ENCODE measurements at places on chromosomes 12 and 14.
A peak's percentile ranks its signal among the peaks of the same experiment; 100 is the strongest.

GRCh38 chr12:67356380-67356774 lies 87.2 kb downstream of the CAND1 start:
- no peak for DNase-seq

DNA sequence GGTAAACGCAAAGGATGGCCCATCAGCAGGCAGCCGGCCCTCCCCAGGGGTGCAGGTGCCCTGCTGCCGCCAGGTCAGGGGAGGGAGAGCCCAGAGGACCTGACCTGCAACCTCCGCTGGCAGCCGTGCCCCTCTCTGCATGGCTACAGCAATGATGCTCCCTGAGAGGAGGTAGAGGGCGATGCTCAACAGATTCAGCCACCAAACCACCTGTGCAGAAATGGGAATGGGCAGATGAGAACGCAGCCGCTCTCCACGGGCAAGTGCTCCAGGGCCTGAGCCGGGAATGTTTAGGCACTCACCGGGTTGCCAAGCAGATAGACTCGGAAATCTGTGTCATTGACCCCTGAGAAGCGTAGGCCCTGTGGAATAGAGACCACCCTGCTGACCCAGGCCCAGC lies 8.7 kb upstream of the NGB start:
- no peak for DNase-seq

DNA sequence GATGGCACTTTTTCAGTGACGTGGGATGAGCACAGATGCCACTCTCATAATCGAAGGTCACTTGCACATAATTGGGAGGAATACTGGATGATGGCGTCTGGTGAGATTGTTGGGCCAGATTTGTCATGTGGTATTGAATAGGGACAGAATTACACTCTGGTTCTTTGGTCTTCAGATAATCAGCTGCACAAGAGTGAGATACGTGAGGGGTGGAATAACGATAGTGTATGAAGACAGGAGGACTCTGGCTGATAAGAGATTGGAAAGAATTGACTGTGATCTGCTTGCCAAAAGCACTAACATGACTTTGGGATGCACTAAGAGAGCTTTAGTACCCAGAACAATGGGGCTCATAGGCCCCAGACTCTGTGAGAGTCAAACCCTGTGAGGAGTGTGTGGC lies 7.0 kb upstream of the RABGGTA start:
- no peak for DNase-seq

DNA sequence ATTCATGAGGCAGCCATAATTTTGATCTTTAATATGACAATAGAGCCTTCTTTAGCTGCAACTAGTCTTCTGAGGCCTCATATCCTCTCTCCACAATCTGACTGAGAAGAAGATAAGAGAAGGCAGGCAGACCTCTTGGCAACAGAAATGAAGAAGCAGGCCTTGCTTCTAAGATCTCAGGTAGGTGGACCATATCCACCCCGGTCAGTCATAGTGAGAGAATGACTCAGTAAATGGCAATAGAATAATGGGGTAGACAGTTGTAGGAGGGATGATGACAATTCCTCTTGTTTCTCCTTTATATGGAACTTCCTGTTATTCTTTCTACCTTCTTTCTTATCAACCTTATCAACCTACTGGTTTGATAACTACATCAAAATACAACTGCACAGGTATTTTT lies 246.7 kb upstream of the G2E3 start:
- DNase-seq: peak; percentile 20

DNA sequence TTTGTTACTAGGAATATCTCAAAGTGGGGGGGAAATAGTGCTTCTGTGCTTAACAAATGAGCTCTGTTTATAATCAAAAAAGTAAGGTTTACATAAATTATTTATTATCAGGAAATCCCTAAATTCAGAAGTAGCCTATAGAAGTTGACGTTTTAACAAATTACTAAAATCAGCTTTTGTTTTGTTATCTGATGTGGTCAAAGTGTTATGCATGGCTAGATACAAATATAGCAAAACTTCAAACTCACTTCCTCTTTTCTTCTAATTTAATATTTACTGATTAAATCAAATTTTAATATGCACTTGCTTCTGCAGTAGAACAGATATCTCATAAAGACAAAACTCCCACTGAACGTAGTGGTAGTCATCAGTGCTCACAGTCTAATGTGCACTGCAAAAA lies 47.5 kb downstream of the GARIN6 start:
- no peak for DNase-seq

GRCh38 chr14:58771016-58771415 lies 133.3 kb downstream of the DACT1 start:
- DNase-seq: no peak

GRCh38 chr12:6494258-6494743 lies 399 bp downstream of the NCAPD2 start:
- DNase-seq: no peak

DNA sequence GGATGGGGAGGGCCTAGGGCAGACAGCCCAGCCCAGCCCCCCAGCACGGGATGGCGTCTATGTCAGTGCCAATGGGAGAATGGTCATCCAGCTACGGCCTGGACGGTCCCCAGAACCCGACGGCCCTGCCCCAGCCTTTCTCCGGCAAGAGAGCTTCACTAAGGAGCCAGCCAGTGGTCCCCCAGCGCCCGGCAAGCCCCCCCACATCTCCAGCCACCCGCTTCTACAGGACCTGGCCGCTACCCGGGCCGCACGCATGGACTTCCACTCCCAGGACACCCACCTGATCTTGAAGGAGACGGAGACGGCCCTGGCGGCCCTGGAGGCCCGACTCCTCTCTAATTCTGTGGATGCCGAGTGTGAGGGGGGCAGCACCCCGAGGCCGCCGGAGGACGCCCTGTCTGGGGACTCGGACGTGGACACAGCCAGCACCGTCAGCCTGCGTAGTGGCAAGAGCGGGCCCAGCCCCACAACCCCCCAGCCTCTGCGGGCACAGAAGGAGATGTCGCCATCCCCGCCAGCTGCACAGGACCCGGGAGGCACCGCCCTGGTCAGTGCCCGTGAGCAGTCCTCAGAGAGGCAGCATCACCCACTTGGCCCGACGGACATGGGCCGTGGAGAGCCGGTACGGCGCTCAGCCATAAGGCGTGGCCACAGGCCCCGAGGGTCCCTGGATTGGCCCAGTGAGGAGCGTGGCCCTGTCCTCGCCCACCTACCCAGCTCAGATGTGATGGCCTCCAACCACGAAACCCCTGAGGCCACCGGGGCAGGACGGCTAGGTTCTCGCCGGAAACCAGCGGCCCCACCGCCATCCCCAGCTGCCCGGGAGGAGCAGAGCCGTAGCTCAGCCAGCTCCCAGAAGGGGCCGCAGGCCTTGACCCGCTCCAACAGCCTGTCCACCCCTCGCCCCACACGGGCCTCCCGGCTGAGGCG lies 21.9 kb downstream of the CEP170B start:
- DNase-seq: no peak

- no peak for DNase-seq
These were observed 64.7 kb upstream of the GNPNAT1 start for GRCh38 chr14:52856139-52856538.

- DNase-seq: peak; percentile 65
These were observed 10.9 kb downstream of the C12orf43 start for GRCh38 chr12:121005346-121005815.

DNA sequence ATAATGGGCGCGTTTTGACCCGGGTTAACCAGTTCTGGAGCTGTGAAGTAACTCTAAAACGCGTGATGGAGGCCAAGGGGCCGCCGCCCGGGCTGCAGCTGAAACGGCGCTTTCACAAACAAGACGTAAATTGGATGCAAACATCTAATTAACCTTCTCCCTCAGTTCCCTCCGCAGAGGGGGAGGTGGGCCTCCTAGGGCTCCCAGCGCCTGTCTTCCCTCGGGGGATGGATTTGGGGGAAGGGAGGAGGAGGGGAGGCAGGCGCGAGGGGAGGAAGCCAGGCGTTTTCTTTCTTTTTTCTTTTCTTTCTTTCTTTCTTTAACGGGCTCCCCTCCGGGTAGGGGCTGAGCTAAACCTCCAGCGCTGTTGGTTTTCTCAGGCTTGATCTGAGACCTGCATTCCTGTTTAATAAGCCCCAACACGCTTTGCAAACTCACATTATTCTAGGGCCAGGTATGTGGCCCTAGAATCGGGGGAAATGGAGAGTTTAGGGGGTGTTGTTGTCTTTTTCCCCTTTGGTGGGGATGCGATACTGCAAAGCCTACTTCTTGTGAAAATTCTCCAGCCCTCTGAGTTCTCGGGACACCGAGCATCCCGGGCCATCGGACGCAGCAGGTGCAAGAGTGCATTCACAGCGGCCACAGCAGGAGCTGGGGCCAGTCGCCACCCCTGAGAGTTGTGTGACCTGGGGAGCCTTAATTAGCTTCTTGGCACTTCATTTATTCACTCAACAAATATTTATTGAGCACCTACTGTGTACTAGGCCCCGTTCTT lies 43.6 kb upstream of the LHX5 start:
- no peak for DNase-seq

- no peak for DNase-seq
These were observed 921.3 kb downstream of the NRXN3 start for GRCh38 chr14:79091381-79091963.

- no peak for DNase-seq
These were observed 11.2 kb upstream of the PLD4 start for GRCh38 chr14:104913435-104913834.

Data from GM13976 (cell line).